SK-N-SH (cell line): ENCODE measurements at places on chromosomes 2 and 18. TPM values are rescaled to one million over a fixed set of nuclear protein-coding genes. Genes with fewer than 3 reads are reported as not detected.

DNA sequence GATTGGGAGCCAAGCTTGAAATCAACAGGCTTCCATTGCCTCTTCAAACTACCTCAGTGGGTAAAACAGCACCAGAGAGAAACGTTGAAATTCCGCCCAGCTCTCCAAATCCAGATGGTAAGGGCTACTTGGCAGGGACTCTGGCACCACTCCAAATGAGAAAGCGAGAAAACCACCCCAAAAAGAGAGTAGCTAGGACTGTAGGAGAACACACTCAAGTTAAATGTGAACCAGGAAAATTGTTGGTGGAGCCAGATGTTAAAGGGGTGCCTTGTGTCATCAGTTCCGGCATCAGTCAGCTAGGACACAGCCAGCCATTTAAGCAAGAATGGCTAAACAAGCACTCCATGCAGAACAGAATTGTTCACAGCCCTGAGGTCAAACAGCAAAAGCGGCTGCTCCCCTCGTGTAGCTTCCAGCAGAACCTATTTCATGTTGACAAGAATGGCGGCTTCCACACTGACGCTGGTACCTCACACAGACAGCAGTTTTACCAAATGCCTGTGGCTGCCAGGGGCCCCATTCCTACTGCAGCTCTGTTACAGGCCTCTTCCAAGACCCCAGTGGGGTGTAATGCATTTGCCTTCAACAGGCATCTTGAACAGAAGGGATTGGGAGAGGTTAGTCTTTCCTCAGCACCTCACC is 167.3 kb downstream of the ASXL3 start:
- DNase-seq: no peak

DNA sequence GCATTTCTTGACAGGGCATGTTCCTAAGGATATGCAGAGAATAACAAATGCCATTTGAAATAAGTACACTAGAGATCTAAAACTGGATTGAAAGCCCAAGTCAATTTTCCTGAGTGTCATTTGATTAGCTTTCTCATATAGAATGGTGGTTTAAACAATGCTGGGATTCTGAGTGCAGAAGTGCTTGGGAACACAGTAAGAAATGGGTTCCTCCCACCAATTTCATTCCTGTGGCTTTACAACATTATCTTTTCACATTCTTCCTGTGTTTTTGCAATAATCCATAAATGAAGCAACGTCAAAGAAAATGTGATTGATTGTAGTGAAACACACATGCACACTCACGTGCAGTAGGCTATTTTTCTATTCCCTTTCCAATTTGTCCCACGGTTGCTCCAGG is 1858.4 kb upstream of the PIK3C3 start:
- DNase-seq: no peak

DNA sequence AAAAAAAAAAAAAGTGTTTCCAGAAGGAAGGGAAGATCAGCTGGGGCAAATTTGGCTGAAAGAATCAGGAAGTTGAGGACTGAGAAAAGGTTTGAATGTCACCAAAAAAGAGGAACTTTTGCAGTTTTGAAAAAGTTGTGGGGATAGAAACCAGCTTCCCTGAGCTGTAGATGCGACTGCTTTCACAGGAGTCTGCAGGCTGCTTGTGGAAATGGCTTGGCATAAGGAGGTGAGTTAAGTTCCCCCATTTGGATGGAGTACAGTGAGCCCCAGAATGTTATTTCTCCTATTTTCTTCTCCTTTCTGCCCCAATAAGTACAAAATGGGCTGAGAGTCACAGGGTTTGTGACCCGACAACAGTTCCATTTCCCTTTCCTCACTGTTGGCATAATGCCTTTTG is 16.5 kb upstream of the ME2 start:
- no peak for DNase-seq

DNA sequence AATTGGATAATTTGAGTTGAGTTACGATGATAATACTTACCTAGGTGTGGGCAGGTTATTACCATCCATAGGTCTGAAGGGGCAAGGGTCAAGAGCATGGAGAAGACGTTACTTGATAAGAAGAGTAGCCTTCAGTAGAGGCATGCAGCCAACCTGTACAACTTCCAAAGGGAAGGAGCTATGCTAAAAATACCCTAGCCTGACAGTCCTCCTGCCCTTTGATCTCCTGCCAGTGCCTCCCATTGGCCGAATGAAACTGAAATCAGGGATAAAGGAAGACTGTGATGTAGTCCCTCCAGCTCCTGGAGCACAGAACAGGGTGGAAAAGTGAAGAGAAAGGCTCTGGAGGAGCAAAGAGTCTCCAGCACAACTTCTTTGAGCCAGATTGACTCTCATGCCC is 487.4 kb downstream of the ADCYAP1 start:
- no peak for DNase-seq

Gene FRZB
- polyA plus RNA-seq: 2.8 and 3.5 TPM in 2 replicates

Gene REG3A
- not detected in 2 replicates for polyA plus RNA-seq

Gene CXCR4
- 0.48 and 1.3 TPM in 2 replicates for polyA plus RNA-seq
